ENCODE measurements at places on chromosomes 11 and 22. TPM values are rescaled to one million over a fixed set of nuclear protein-coding genes. Genes with fewer than 3 reads are reported as not detected.
A peak's percentile ranks its signal among the peaks of the same experiment; 100 is the strongest.

DNA sequence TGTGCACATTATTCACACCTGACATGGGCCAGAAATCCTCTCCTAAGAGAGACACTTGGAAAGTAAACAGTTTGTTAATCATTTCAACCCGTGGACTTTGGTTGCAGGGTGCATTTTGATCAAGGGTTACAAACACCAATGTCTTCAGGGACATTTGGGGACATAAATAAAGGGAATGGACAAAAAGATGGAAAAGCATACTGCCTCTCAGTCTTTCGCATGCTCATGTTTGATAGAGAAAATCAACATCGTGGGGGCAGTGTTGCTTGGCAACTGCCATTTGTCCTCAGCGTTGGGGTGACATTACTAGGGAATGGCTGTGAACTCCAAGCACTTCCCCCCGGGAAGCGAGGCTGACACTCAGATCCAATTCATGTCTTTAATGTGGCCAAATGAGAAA is 114.7 kb upstream of the OR4B1 start:
- H3K4me1 ChIP-seq: peaks cover 45% of the 10 kb centered on the region
- H3K36me3 ChIP-seq: no peaks in the 10 kb centered on the region
- no peaks in the 10 kb centered on the region for H3K27me3 ChIP-seq

The CARD18 gene
- total RNA-seq: not detected

GRCh38 chr11:80779905-80780605 is 1339.2 kb upstream of the TENM4 start:
- no peaks in the 10 kb centered on the region for H3K4me1 ChIP-seq
- H3K36me3 ChIP-seq: no peaks in the 10 kb centered on the region
- no peaks in the 10 kb centered on the region for H3K27me3 ChIP-seq

- H3K4me1 ChIP-seq: peaks cover 16% of the 10 kb centered on the region
- no peak for DNase-seq
- no peak overlapping the region for H3K4me3 ChIP-seq
- no peak overlapping the region for H3K27ac ChIP-seq
These were observed 3.4 kb downstream of the FAM83F start for GRCh38 chr22:39997939-39998726.

DNA sequence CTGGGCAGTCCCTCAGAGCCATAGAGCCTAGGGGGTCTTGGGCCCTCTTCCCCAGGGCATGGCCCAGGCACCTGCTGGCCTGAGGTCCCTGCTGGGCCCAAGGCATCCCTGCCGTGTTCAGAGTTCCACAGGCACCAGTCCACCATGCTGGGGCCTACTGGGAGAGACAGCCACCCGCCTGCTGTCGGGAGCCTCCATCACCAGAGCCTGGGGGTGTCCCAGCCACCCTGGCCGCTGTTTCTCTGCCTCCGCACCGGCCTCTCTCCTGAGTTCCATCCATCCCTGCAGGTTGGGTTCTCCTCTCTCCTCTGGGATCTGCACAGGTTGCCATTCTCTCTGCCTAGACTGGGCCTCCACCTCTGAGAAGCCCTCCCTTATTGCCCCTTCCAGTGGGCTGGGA is 68.6 kb downstream of the KCNQ1 start:
- peaks cover 3% of the 10 kb centered on the region for H3K4me1 ChIP-seq
- DNase-seq: no peak
- no peak overlapping the region for H3K27ac ChIP-seq
- no peaks in the 10 kb centered on the region for H3K27me3 ChIP-seq
- H3K36me3 ChIP-seq: no peaks in the 10 kb centered on the region

DNA sequence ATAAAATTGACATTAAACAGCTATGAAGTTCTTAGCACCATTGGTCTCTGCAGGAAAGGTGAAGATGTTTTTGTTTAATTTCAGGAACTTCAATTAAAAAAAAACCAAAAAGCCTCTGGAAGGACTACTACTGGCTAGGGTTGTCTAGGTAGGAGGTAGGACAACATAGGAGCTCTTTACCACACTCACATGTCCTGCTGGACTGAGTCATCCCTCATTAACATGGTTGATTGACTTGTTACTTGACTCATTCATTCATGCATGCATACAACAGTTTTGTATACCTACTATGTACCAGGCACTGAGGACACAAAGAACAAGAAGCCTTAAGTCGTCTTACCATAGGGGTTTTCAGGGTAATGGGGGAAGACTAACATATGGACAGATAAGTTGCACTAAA is 216.9 kb upstream of the ARHGAP20 start:
- H3K27ac ChIP-seq: no peak overlapping the region
- no peaks in the 10 kb centered on the region for H3K4me1 ChIP-seq

DNA sequence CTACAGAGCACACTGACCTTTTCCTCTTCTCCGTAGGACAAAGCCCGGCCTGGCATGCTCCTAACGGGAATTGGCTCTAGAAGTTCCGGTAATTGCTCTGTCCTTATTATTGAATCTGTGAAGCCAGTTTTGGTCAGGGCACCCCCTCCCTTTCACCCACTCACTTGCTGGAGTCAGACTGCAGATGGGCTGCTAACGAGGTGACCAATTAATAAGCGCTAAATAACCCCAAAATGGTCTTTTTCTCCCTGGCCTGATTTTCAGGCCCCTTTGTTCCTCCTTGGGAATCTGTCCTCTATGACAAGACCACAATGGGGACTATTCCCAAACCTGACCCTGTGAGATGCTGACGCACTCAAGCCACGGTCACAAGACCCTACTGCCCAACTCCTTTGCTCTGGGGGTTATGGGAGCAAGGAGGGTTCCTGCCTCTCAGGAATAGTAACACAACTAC is 610.0 kb upstream of the CADM1 start:
- no peaks in the 10 kb centered on the region for H3K36me3 ChIP-seq
- H3K27ac ChIP-seq: no peak overlapping the region
- H3K27me3 ChIP-seq: no peaks in the 10 kb centered on the region
- DNase-seq: no peak

The SYT9 gene
- total RNA-seq: not detected

DNA sequence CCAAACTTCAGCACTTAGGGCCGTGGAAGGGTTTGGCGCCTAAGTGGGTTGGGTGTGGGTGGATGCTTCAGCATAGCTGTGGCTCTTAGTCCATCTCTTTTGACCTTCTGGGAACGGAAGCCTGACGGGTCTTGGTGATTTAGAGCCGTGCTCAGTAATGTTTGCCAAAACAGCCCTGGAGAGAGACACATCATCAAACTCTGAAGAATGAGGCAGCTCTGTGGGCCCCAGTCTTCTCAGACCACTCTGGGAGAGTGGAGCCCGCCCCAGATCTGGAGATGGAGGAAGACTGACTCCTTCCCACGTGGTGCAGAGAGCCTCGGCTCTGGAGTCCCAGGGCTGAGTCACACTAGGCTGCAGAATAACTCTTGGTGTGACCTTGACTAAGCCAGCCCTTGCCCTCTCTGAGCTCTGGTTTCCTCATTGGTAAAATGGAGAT is 168.9 kb downstream of the C11orf91 start:
- H3K27me3 ChIP-seq: peaks cover 10% of the 10 kb centered on the region
- no peaks in the 10 kb centered on the region for H3K36me3 ChIP-seq
- no peak for DNase-seq
- H3K4me1 ChIP-seq: no peaks in the 10 kb centered on the region
- no peak overlapping the region for H3K27ac ChIP-seq
- no peak overlapping the region for H3K4me3 ChIP-seq

GRCh38 chr11:26076233-26076990 is 255.5 kb upstream of the ANO3 start:
- no peaks in the 10 kb centered on the region for H3K36me3 ChIP-seq
- H3K27me3 ChIP-seq: no peaks in the 10 kb centered on the region
- no peaks in the 10 kb centered on the region for H3K4me1 ChIP-seq
- DNase-seq: no peak
- H3K27ac ChIP-seq: no peak overlapping the region
- no peak overlapping the region for H3K4me3 ChIP-seq

GRCh38 chr11:84590106-84590505 is 1037.0 kb downstream of the DLG2 start:
- H3K4me3 ChIP-seq: no peak overlapping the region
- DNase-seq: no peak
- no peaks in the 10 kb centered on the region for H3K27me3 ChIP-seq
- no peaks in the 10 kb centered on the region for H3K4me1 ChIP-seq

The MS4A14 gene
- not detected for total RNA-seq

The FAM181B gene
- not detected for total RNA-seq

- no peak overlapping the region for H3K27ac ChIP-seq
- H3K36me3 ChIP-seq: no peaks in the 10 kb centered on the region
- no peaks in the 10 kb centered on the region for H3K4me1 ChIP-seq
- H3K27me3 ChIP-seq: no peaks in the 10 kb centered on the region
- no peak for DNase-seq
- H3K4me3 ChIP-seq: no peak overlapping the region
These were observed 268.4 kb upstream of the KIRREL3 start for GRCh38 chr11:127268932-127269331.

- H3K4me3 ChIP-seq: no peak overlapping the region
- no peaks in the 10 kb centered on the region for H3K36me3 ChIP-seq
- no peak overlapping the region for H3K27ac ChIP-seq
- H3K27me3 ChIP-seq: peaks cover 16% of the 10 kb centered on the region
- no peak for DNase-seq
These were observed 448.0 kb downstream of the MIAT start for GRCh38 chr22:27105142-27106025.

- H3K4me3 ChIP-seq: no peak overlapping the region
- no peaks in the 10 kb centered on the region for H3K27me3 ChIP-seq
- H3K36me3 ChIP-seq: peaks cover 7% of the 10 kb centered on the region
- no peak for DNase-seq
These were observed 9.8 kb downstream of the MRPL48 start for GRCh38 chr11:73797457-73797856.

DNA sequence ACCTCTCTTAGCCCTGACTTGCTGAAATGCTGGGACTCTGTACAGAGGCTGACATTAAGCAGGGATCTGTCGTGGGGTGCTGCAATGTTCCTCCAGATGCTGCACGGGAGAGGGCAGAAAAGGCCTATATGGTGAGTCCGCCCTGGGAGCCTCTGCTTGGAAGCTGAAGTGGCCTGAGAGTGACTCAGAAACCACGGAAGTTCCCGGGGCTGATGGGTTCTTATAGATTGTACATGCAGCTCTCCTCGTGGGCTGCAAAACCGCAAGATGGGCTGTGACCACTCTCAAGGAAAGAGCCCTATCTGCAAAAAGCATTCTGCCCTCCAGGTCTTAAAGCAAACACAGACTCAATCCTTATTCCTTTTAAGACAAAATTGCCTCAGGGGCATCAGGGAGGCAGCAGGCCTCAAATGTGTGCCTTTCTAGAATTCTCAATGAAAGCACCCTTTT is 5.8 kb upstream of the SLC43A3 start:
- DNase-seq: peak; percentile 71
- H3K4me1 ChIP-seq: peaks cover 10% of the 10 kb centered on the region
- no peaks in the 10 kb centered on the region for H3K27me3 ChIP-seq
- H3K27ac ChIP-seq: no peak overlapping the region

DNA sequence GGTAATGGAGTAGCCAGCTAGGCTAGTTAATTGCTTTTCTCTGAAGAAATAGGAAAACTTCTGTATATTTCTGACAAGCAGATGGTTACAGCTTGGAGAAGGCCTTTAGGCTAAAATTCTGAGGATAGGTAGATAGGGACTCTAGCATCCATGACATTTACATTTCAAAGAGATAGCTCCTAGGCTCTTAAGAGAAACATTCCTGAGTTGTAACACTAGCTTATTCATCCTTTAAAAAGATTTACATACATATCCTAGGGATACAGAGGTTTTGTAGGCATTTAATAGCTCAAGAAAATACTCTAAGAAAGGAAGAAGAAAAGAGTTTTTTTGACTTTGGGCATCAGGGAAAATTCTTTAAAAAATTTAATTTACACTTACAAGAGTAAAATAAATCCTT is 130.9 kb upstream of the CCDC179 start:
- no peak for DNase-seq
- no peaks in the 10 kb centered on the region for H3K27me3 ChIP-seq
- peaks cover 8% of the 10 kb centered on the region for H3K36me3 ChIP-seq
- no peaks in the 10 kb centered on the region for H3K4me1 ChIP-seq
- no peak overlapping the region for H3K4me3 ChIP-seq
- no peak overlapping the region for H3K27ac ChIP-seq

DNA sequence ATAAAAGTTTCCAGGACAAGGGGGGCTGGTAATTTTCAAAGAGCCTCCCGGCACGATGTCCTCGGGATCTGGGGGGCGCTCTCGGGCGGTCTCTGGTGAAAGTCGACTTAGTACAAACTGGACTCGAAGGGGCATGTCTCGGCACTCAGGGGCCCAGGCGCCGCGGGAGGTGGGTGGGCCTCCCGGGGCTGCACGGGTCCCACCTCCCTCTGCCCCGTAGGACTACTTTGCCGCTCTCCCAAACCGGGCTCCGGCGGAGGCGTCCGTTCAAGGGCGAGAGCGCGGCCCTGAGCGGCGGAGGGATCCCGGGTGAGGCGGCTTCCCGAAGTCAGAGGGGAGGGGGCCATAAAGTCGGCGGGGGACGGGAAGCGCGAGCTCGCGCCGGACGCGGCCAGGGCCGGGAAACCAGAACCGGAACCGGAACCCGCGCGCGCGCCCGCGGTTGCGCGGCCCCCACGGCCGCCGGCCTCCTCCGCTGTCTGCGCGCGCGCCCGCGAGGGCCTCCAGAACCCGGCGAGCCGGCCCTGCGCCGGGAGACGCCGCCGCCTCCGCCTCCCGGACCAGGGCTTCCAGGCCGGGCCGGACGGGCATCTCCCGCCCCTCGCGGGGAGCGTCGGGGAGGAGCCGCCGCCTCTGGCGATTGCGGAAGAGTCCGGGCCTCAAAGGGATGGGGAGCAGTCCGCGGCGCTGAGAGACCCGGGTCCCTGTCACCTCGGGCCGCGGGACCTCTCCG is at the start of gene ARHGEF12:
TSS of gene ARHGEF12 (plus strand) at position 506 of the 733 bp plus-strand sequence. CDS start 831 bp downstream, outside the sequence.
- peaks cover 35% of the 10 kb centered on the region for H3K4me1 ChIP-seq
- peak; percentile 83 for DNase-seq
- H3K27ac ChIP-seq: peak within 1 kb of the TSS; percentile 25

GRCh38 chr22:48739348-48740085 is 1088.2 kb downstream of the BRD1 start:
- no peaks in the 10 kb centered on the region for H3K4me1 ChIP-seq
- no peaks in the 10 kb centered on the region for H3K36me3 ChIP-seq

GRCh38 chr11:102431404-102431803 is 21.2 kb downstream of the TMEM123 start:
- no peaks in the 10 kb centered on the region for H3K27me3 ChIP-seq
- DNase-seq: no peak
- H3K4me3 ChIP-seq: no peak overlapping the region
- peak overlapping the region; percentile 21 for H3K27ac ChIP-seq

- H3K36me3 ChIP-seq: no peaks in the 10 kb centered on the region
- no peaks in the 10 kb centered on the region for H3K4me1 ChIP-seq
- DNase-seq: no peak
- H3K27ac ChIP-seq: no peak overlapping the region
These were observed 194.0 kb downstream of the FAM181B start for GRCh38 chr11:82539669-82540068.

- no peaks in the 10 kb centered on the region for H3K36me3 ChIP-seq
- no peak overlapping the region for H3K27ac ChIP-seq
- no peak overlapping the region for H3K4me3 ChIP-seq
- no peak for DNase-seq
- peaks cover 2% of the 10 kb centered on the region for H3K4me1 ChIP-seq
- peaks cover 1% of the 10 kb centered on the region for H3K27me3 ChIP-seq
These were observed 4.0 kb downstream of the SLCO2B1 start for GRCh38 chr11:75154646-75155569.
